Activated naive CD8-positive, alpha-beta T cell treated with anti-CD3 and anti-CD28 coated beads, Interleukin-2, amount 10 ng/mL, durations not matched to agents 7 days and 5 days (primary cell): ENCODE measurements at places on chromosomes 4 and X. TPM values are rescaled to one million over a fixed set of nuclear protein-coding genes. Genes with fewer than 3 reads are reported as not detected.
A peak's percentile ranks its signal among the peaks of the same experiment; 100 is the strongest.

Gene CCDC160
- not detected for total RNA-seq

Gene ASB12
- not detected for total RNA-seq

DNA sequence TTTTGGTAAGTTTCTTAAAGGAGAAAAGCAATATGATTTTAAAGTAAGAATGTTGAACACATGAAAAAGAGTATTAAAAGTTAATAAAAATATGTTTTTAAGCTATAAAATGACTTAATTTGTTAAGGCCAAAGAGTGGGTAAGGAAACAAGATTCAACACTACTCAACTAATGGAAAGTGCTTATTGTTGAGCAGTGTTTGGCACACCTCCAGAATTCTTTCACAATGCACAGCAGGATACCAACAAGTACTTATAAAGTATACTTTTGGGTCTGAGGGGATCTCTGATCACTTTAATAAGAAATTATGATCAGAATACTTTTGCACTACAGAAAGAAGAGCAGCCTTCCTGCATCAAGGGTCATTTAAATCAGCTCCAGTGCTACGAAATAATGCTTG is 5.9 kb downstream of the LAMP2 start:
- H3K27me3 ChIP-seq = no peaks in the 10 kb centered on the region
- no peak overlapping the region for H3K27ac ChIP-seq
- peaks cover 2% of the 10 kb centered on the region for H3K36me3 ChIP-seq
- peaks cover 19% of the 10 kb centered on the region for H3K4me1 ChIP-seq
- DNase-seq = no peak

- peaks cover 28% of the 10 kb centered on the region for H3K36me3 ChIP-seq
- no peak for DNase-seq
- peak overlapping the region; percentile 34 for H3K4me3 ChIP-seq
- peak overlapping the region; percentile 28 for H3K27ac ChIP-seq
- peaks cover 39% of the 10 kb centered on the region for H3K4me1 ChIP-seq
These were observed 187.7 kb downstream of the RAP1GDS1 start for GRCh38 chr4:98448908-98449307.

- no peaks in the 10 kb centered on the region for H3K27me3 ChIP-seq
- H3K4me3 ChIP-seq = no peak overlapping the region
- H3K4me1 ChIP-seq = no peaks in the 10 kb centered on the region
- no peak overlapping the region for H3K27ac ChIP-seq
These were observed 1026.9 kb upstream of the SLIT2 start for GRCh38 chr4:19224820-19225219.
